ENCODE measurements at places on chromosomes 13 and 19.

DNA sequence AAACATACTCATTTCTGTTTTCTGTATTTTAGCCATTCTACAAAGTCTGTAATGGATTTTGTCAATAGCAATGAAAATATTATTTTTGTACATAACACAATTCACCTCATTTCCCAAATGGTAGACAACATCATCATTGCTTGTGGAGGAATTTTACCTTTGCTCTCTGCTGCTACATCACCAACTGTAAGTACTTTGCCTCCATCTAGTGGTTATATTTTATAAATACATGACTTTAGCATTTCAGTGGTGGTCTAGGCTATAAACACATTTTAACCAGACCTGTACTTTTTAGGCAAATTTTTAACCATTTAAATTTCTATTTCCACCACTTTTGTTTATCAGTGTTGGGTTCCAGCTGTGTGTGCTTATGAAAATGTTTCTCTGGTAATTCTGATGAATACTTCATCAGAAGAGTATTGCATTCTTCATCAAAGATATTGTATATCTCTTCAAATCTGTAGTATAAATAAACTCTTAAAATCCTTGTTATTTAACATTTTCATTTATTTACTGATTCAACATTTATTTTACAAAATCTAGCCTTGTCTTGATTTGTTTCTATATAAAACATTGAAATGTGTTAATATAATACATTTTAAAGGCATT, 222.4 kb downstream of the NBEA start:
- peak; percentile 53 for DNase-seq

DNA sequence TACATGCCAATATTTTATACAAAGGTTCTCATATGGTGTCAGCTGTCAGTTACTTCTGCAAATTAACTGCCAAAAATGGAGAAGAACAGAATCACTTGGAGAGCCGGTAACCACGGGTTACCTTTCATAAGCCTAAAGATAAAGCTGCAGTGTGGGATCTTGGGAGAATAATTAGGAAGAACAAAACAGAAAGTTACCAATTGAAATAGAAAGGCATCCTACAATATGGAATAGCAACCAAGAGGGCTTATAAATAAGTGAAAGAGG, 74.2 kb downstream of the TSHZ3 start:
- peak; percentile 63 for DNase-seq

- DNase-seq, result no peak
Measured at GRCh38 chr19:33669376-33669775, 47.6 kb downstream of the CHST8 start.

GRCh38 chr19:14164724-14165493, 28.5 kb upstream of the ASF1B start:
- no peak for DNase-seq

GRCh38 chr19:9381361-9381785, 18.6 kb downstream of the ZNF177 start:
- DNase-seq, result no peak

DNA sequence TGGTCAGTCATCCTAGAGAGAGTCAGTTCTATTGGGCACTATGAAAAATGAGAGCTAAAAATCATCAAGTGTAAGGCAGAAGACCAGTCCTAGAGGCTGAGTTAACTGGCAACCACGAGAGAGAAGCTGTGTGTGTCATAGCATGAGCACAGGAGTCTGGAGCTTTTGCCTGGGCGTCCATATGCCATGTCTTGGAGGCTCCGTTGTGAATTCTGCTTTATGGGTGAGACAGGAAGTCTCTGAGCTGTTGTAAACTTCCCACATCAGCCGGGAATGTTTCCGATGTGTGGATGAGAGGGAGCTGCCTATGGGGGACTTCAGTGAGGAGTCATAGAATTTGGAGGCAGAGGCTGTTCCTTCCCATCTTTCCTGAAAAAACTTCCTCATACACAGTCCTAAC, 120.0 kb downstream of the ITGBL1 start:
- no peak for DNase-seq

GRCh38 chr19:58336216-58336615, 9.4 kb downstream of the ZSCAN22 start:
- no peak for DNase-seq

DNA sequence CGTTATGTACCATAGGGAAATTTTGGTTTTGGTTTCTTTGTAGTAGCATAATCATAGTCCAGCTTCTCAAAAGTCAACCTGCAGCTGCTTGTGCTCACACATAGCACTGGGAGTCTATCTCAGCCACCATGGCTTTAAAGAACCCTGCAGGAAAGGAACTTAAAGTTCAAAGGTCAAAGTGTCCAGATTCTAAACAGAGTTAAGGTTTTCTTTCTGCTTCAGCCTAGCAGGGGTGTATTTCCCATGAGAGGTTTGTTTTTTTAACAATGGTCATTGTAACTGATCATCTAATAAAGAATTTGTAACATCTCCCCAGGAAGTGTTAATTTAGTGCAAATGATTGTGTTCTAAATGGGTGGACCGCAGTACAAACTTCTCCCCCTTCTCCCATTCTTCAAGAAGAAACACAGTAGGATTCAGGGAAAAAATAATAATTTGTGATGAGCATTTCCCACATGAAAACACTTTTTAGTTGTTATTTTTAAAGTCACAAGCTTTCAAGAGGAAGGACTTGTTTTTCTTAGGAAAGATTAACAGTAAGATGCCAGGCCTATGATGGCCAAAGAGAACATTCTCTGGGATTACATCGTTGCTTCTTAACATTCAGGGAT, 168.0 kb downstream of the EFNB2 start:
- DNase-seq, result no peak

DNA sequence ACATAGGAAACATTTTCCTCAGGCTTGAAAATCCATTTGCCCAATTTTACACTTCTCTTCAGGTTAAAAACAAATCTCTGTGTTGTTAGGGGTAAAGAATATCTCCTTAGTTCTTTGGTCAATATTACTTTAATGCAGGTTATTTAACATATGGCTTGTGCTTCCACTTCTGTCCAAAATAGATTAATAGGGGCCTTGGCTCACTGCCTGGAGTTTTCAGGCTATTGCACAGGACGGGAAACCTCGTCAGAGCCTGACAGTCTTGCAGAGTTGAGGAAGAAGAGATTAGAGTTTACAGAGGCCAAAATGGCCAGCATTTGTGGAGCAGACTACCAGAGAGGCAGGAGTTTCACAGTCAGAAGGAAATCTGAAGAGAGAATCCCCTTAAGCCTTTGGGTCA, 863.9 kb upstream of the GPC6 start:
- DNase-seq, result no peak
